ENCODE measurements at places on chromosomes 12 and 14.

DNA sequence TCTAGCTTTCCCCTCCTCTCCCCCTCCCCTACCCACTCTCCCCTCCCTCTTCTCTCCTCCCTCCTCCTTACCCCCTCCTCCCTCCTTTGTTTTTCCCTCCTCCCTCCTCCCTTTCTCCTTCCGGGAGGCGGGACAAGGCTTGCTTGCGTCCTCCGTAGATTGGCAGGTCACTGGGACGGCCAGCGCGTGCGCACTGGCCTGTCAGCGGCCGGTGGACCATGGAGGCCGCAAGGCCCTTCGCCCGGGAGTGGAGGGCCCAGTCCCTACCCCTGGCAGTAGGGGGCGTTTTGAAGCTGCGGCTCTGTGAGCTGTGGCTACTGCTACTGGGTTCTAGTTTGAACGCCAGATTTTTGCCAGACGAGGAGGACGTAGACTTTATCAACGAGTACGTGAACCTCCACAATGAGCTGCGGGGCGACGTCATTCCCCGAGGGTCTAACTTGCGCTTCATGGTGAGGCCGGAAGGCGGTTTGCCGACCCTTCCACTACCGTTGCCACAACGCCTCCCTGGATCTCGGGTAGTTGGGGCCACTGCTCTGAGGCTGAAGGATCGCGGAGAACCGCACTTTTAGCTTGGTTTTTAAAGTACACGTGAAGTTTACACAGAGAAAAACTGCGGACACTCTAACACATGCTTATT lies at the start of gene GLIPR1L2:
Gene GLIPR1L2, plus strand, starts transcription at position 191 of the 640 bp plus-strand sequence. Its CDS starts 28 bp downstream, at position 219.
- DNase-seq, result peak; percentile 91

DNA sequence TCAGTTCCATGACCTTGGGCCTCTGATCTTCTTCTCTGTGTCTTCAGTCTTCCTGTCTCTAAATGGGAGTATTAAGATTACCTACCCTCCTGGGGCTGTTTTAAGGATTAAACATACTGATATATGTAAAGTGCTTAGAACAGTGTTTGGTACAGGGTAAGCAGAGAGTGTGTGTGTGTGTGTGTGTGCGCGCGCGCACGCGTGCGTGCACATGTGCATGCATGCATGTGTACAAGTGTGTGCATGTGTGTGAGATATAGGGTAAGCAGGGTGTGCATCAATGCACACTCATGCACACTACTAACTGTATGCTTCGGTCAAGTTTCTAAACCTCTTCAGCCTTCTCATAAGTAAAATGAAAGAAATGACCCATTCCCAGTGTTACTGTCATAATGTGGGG lies 196.6 kb downstream of the NTF3 start:
- DNase-seq, result no peak

- no peak for DNase-seq
These were observed 6.4 kb downstream of the KTN1 start for GRCh38 chr14:55586411-55586810.

DNA sequence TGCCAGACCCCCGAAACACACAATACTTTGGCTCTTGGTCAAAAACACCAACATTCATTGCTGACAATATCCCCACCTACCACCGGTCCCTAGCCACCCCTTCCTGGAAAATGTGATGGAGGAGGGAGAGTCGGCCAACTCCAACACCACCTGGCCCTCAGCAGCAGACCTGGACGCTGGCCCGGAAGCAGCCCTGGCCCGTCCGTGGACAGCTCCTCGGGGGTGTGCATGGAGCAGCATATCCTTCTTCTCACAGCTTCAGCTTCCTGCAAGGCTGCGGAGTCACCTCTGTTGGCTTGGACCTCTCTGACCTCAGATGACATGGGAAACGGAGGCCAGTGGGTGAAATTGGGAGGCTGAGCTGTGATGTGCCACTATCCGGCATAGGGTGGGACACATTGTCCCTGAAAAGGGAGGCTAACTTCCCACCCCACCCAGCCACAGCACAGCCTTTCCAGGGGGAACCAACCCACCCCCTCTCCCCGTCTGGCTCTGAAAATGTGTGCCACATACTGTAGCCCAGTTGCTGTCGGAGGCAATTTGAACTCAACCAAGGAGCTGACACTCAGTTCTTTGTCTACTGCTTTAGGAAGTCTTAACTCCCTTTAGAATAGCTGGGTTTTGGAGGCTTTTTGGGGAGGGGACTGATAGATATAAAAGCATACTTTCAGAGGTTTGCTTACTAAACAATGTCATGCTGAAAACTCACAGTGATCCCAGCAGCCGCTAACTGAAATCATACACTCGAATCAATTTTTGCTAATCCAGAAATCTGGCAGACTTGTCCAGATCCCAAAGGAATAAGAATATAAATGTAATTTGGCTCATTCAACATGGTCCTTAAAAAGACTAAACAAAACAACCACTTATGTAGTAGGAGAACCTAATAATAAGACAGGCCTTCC lies 43.1 kb upstream of the LTA4H start:
- no peak for DNase-seq

DNA sequence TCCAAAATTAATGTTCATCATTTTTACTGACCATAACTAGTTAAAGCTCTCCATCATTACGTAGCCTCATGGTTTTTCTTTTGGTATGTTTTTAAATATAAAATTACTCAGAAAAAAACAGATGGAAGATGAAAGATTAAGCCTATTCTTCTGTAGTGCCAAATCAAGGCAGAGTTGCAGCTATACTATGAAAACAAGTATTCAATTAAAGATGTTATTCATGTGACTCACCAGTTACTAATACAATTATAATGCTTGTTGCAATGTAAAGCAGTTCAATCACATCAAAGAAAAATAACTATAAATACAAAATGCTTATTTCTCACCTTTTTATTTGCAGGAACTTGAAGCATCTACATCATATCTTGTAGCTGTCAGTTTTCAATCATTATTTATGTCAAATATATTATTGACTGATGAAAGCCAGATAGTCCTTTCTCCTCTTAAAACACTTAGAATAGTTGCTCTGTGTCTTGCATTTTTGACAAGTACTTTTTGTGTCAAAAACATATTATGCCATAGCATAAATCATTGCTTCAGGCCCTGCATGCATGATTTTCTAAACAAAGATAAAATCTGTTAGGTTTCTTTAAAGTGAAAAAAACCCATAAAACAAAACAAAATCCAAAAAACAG lies 36.0 kb upstream of the TRHDE start:
- DNase-seq, result no peak

DNA sequence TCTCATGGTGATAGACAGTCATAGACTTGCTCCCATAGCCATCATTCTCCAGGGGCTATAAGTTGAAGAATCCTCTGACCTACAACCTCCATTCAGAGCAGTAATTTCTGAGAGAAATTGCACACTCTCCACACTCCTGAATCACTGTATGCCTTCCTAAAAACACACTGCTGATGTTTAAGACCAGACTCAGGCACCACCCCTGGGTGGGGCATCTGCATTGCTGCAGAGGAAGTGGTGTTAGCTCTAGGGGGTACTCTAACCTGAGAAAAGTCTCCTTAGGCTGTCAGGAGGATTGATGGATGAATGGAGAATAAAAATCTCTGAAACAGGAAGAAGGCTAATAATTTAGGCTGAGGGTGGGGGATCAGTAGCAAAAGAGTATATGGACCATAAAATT lies 436.1 kb downstream of the DAD1 start:
- DNase-seq, result no peak

DNA sequence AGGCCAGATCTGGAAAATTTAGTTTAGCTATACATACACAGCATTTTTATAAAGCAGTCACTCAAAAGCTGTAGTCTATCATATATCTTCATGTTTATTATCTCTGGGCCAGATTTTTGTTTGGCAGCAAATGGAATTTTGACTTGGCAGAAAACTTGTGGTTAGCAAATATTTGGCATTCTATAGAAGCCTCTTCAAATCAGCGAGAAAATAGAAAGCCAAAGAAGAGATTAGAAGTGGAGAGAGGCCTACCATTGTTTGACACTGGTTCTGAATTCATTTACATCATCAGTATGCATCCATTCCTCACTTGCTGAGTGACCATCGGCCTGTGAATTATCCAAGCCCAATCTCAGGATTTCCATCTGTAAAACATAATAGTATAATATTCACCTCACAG lies 1077.6 kb downstream of the GALC start:
- no peak for DNase-seq

GRCh38 chr12:8867786-8868185 lies 45.4 kb downstream of the A2ML1 start:
- DNase-seq, result no peak

- DNase-seq, result no peak
These were observed 164.3 kb upstream of the NOS1 start for GRCh38 chr12:117525766-117526165.

All from germinal center (tissue), 1 donor.